ENCODE measurements at places on chromosomes 13 and 19.

GRCh38 chr19:2431318-2432055, 4.1 kb upstream of the TIMM13 start:
- DNase-seq, result no peak

DNA sequence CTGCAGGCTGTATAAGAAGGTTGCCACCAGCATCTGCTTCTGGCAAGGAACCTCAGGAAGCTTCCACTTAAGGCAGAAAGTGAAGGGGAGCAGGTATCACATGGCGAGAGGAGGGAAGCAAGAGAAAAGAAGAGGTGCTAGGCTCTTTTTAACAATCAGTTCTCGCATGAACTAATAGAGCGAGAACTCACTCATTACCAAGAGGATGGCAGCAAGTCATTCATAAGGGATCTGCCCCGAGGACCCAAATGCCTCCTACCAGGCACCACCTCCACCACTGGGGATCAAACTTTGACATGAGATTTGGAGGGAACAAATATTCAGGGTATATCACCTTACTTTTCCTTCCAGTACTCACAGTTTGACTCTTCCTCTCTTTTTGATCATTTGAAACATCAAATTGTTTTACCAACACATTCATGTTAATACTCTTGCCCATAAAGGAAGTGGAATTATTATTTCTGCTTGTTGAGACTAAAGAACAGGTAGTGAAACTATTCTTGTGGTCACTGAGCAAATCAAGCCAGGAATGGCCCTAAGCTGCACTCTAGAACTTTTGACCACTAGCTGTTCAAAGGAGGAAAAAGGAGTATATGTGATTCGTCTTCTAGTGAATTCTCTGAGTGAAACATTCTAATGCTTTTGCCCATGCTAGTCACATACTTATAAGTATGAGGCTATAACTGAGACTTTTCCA, 45.0 kb downstream of the LACC1 start:
- no peak for DNase-seq

GRCh38 chr13:109281017-109281902, 505.1 kb downstream of the IRS2 start:
- DNase-seq, result no peak

- no peak for DNase-seq
Observed at GRCh38 chr19:31678421-31678820, 329.2 kb upstream of the TSHZ3 start.

GRCh38 chr13:69600811-69601210, 506.8 kb upstream of the ATXN8OS start:
- DNase-seq, result no peak

DNA sequence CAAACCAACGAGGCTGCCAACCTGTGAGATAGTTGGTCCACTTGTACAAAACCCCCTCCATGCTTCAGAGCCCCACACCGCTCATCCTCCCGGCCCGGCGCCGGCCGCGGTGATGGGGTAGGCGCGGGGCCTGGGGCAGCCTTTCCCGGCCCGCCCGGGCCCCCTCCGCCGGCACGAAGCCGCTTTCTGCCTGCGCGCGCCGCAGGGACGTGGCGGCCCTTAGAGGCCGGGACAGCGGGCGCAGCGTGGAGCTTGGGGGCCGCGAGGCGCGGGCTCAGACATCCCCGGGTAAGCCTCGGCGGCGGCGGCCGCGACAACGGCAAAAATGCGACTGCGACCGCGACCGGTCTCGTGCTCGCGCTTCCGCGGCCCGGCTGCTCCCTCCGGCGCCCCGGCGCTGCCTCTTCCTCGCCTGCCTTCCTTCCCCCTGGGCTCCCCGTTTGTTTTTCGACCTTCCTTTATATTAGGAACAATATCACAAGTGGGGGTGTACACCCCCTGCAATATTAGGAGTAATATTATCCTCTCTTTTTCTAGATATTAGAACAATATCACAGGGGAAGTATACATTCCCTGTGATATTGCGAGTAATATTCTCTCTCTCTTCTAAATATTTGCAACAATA, 53.9 kb upstream of the CEACAM21 start:
- no peak for DNase-seq

DNA sequence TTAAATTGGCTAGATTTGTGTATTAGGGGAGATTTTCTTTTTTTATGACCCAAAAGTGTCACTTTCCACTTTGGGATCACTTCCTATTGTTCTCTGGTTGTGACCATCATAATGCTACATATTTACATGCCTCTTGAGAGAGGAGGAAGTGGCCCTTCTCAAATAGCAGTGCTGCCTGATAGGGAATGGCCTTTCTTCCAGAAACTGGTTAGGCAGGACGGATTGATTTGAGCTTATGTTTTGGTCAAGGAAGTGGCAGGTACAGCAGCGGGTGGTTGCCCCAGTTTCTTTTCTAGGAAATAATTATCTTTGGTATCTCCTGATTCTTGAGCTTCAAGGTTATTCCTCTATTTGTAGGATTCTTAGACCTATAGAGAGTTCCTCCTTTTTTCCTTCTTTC, 21.9 kb upstream of the WTIP start:
- DNase-seq, result no peak

DNA sequence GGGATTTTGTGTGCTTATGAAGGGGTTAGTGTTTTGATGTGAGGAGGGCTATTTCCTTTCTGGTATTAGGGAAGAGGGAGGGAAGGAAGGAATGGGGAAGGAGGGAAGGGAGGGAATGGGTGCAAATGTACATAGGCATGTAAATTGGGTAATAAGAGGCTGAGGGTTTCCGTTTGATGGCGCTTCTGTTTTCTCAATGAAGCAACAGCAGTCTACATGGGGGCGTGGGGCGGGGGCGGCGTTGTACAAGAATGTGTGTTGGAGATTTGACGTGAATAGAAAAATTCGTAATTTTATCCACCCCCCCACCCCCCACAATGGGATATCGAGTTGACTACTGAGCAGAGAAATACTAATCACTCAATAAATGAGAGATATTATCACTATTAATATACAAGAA, 52.5 kb downstream of the PDS5B start:
- no peak for DNase-seq

DNA sequence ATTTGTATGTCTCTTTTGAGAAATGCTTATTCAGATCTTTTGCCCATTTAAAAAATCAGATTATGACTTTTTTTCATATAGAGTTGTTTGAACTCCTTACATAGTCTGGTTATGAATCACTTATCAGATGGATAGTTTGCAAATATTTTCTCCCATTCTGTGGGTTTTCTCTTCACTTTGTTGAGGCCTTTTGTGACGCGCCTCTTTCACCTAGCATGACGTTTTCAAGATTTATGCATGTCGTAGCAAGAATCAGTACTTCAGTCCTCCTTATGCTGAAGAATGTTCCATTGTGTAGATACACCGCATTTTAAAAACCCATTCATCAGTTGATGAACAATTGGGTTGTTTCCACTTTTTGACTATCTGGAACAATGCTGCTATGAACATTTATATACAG, 13.4 kb downstream of the PABPC3 start:
- DNase-seq, result no peak

DNA sequence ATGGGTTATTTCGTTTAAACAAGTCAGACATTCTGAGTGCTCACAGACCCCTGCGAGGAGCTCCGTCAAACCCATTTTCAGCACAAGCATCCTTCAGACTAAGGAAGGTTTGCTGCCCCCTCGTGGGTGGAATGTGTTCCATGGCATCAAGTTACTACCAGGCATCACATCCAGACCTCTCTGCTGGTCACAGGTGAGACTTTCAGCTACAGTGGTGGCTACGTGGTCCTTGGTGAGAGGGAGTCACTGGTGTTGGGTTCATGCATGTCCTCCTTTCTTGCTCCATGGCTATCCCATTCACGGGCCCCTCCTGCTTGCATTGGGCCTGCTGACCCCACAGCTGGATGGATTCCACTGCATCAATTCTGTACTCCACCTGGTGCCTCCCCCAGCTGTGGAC, 9.1 kb upstream of the LILRB5 start:
- DNase-seq, result peak; percentile 89

DNA sequence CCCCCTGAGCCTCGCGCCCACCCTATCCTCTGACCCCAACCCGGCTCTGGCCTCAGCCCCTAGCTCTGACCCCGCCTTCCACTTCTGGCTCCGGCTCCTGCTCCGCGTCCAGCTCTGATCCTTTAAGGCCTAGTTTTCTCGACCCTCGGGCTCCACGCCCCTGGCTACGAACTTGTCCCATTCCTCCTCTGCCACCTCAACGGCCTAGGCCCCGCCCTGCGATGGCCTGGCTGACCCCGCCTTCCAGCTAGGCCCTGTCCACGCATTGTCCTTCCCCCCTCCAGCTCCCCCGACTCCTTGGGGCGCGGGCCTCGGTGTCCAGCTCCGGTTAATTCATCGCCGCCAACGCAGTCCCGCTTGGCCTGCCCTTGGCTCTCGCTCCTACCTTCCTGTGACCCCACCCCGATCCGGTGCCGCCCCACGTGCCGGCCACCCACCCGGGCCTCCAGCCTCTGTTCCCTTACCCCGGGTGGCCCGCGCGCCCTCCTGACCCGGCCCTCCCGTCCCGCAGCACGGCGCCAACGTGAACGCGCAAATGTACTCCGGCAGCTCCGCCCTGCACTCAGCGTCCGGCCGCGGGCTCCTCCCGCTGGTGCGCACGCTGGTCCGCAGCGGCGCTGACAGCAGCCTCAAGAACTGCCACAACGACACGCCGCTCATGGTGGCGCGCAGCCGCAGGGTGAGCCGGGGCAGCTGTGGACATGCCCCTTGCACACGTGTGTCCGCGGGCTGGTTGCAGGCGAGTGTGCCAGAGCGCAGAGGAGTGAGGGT, 9.4 kb downstream of the BCL3 start:
- peak; percentile 94 for DNase-seq

GRCh38 chr13:50200988-50201387, 185.7 kb downstream of the KCNRG start:
- no peak for DNase-seq

DNA sequence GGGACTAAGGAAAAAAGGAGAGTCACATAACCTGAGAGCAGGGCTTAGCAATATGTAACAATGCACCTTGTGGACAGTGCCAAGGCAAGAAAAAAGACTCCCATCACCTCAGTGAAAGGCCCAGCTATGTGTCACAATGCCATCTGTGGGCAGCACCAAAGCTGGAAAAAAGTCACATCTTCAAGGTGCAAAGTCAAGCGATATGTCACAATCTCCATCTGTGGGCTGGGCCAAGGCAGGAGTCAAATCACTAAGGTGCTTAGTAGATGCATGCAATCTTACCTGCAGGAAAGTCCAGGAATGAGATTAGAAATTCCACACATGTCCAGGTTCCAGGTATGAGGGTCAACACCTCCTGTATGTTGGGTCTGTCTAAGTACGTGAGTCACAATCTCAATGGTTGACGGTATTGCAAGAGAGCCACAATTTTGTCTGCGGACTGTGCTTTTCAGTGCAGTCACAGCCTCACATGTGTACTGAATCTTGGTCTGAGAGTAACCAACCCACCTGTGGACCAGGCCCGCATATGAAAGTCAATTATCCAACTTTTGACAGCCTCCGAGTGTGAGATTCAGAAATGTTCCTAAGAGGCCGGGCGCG, 14.8 kb upstream of the ZNF43 start:
- no peak for DNase-seq

DNA sequence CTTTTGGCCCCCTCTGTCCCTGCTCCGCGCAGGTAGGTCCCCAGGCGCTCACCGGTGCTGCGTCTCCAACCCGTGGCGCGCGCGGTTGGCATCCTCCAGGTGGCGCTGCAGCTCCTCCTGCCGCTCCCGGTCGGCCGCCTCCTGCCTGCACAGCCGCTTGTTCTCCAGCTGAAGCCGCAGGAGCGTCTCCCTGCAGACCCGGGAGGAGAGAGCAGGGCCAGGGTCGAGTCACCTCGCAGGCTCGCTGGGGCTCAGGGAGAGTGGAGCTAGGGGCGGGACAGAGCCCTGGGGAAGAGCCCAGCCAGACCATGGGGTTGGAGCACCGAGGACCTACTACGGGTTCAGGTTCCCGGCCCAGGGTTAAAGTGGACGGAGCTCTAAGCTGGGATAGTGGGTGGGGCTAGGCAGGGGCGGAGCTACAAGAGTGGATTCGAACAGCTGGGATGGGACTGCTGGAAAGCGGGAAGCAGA, 9.3 kb downstream of the HOOK2 start:
- peak; percentile 94 for DNase-seq

DNA sequence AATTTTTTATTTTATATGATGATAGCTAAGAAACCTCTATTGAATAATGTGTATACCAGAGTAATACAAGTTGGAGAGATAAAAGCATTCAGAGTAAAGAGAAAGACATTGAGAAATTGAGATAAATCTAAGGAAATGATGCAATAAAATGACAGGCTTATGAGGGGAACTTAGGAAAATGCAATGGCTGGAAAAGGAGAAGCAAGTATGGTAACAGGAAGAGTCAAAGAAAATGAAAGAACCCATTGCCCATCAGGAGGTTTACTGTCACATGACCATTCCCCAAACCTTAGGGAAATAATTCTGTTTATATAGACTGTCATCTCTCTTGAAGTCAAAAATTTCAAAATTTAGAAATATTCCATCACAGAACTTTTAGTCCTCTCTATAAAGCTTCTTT, 808.0 kb upstream of the PRR20A start:
- DNase-seq, result no peak

DNA sequence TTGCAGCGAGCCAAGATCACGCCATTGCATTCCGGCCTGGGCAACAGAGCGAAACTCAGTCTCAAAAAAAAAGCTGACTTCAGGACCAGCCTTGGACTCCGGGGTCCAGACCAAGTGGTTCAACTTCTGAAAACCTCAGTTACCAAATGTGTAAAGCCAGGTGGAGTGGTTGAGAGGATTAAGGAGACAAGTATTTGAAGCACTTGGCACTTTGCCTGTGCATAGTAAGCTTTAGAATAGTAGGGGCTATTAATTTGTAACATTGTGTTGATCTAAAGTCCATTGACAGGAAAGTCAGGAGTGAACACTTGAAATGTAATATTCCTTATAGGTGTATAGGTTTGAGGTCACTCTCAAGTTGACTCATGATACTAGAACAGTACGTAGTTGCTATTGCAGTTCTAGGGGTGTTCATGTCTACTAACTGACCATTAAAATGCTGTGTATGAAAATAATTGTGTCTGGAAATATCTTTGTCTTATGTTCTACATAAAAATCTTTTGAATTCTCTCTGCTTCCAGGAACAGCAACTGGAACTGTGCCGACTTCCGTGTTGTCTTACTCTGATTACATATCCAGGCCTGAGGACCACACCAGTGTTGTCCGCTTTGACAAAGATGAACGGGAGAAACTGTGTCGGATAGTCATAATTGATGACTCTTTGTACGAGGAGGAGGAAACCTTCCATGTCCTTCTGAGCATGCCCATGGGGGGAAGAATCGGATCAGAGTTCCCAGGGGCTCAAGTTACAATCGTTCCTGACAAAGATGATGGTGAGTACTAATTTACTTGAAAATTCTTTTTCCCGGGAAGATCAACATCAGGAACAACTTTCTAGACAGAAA, 97.4 kb downstream of the FREM2 start:
- DNase-seq, result no peak

Data from mesenteric fat pad (tissue), 1 donor.